ENCODE measurements at places on chromosomes 12 and 14.

DNA sequence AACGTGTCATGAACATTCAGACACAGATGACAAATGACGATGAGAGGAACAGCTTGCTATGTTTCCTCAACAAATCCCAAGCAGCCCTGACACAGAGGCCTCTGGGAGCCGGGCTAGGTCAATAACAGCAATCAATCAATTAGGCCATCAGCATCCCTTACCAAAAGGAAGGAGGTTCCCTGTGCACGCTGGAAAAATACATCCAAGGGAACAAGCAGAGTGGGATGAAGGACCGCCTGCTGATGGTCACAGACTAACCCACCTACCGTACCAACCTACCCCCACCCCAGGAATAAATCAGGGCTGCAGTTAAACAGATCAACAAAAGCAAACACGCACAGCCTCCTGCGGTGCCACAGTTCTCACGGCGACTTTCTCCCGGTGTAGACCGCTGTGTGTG is 265.1 kb upstream of the SFSWAP start:
- no peak for DNase-seq

DNA sequence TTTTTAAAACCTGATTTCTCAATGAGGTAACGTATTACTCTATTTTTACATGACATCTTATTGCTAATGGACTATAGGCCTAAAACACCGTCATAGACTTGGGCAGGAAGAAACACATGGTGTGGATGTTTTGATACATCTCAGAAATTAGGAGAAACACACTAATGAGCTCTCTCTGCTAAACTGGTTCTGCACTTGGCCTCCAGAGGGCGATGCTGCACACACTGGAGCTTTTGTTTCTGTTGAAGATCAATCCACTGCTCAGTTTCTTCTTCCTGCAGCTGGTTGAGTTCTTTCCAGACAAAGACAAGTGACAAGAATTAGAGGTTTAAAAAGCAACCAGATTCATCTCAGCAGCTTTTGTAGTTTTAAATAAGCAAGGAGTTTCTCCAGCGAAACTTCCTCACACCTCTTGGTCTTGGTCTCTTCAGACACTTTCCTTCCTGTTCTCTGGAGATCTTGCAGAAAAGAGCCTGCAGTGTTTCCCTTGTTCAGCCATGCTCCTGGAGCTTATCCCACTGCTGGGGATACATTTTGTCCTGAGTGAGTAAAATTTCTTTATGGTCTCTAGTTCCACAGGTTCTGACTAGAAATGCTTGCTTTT is 178.5 kb upstream of the OR4E1 start:
- DNase-seq = no peak

DNA sequence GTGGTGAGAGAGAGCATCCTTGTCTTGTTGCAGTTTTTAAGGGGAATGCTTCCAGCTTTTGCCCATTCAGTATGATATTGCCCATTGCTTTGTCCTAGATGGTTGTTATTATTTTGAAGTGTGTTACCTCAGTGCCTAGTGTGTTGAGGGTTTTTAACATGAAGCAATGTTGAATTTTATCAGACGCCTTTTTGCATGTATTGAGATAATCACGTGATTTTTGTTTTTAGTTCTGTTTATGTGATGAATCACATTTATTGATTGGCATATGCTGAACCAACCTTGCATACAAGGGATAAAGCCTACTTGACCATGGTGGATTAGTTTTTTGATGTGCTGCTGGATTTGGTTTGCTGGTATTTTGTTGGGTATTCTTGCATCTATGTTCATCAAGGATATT is 302.3 kb upstream of the G2E3 start:
- DNase-seq = no peak

GRCh38 chr12:63313139-63313538 is 162.1 kb upstream of the AVPR1A start:
- no peak for DNase-seq

DNA sequence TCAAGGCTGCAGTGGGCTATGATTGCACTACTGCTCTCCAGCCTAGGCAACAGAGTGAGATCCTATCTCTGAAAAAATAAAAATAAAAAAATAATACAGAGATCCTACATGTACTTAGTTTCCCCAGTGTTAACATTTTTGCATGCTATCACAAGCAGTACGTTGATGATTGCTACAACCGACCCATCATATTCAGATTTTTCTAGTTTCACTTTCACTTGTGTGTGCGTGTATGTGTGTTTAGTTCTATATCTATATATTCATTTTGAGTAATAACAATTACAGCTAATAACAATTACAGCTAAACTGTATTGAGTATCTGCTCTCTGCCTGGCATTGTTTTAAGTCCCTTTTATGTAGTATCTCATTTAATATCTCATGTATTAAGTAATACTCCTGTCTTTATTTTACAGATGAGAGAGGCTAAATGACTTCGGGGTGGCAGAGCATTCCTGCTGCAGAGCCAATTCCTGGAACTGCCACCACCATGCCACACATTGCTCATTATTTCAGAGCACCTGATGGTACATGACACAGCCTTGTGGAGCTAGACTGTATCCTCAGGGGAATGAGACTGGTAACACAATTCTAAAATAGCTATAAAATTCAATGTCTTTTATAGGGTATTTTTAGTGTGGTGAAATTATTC is 153.1 kb downstream of the BCAT1 start:
- no peak for DNase-seq

DNA sequence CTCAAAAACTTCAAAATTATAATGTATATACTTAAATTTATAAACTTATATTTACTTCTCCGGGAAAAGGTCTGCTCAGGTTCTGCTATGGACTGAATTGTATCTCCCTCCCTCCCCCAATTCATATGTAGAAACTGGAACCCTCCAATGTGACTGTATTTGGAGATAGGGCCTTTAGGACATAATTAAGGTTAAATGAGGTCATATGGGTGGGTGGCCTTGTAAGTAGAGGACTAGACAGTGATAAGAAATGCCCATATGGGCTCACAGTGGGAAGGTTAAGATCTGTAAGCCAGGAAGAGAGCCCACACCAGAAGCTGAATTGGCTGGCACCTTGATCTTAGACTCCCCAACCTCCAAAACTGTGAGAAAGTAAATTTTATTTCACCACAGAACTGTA is 84.5 kb downstream of the TAOK3 start:
- no peak for DNase-seq

DNA sequence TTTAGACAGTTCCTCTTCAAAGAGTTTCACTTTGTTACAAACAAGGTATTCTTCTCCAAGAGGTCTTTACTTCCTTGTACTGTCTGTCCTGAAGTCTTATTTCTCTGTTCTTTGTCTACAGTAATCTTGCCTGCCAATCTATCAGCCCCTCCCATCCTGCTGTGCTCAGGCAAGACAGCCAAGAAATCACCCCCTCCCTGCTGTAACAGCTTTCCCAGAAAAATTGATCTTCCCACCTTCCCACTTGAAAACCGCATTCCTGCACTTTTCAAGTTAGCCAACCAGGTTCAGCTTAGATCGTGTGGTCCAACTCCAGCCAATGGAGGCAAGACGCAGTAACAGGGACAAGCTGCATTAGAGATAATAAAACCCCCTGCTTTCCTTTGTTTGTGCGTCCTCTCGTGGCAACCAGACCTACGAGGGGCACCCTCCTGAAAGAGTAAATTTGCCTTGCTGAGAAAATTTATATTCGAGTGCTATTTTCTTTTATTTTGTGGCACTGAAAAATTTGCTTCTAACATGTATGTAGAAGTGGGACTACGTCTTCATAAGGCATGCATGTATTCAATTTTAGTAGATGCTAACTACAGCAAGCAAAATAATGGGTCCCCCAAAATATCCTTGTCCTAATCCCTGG is 46.5 kb upstream of the ESR2 start:
- no peak for DNase-seq

- DNase-seq = no peak
These were observed 275.2 kb upstream of the FLRT2 start for GRCh38 chr14:85254711-85255110.

DNA sequence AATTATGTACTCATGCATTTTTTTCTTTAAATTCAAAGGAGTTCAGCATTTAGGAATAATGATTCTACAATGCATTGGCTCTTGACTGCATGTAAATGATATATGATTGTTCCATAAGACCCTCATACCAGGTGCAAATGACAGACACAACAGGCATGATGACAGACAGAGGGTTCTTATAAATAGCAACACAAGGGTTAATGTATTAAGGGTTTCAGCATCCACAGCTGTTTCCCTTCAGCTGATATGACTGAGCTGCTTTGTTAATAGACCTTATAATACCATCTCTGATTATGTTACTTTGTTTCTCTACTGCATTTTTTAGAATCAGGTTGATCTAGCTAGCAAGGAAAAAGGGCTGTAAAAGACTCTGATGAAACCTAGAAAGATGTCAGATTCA is 90.8 kb upstream of the TMTC2 start:
- no peak for DNase-seq

DNA sequence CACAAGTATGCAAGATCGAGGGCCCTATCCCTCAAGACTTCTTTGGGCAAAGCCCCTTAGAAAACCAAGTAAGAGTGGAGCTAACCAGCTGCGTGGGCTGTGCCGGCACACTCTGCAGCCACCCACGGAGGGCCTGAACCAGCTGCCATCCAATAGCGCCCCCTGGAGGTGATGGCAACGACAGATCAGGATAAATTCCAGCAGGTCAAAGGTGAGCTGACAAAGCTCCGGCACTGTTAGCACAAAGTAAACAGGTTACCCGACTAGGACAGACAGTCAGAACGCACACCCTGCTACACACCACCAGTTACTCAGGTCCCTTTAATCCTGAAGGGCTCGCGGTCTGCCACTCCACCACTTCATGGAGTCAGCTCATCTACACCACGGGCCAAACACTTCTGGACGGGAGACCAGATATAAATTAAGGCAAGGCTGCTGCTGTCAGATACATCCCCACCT is 4.9 kb downstream of the ZBTB39 start:
- no peak for DNase-seq

- no peak for DNase-seq
These were observed 139.5 kb upstream of the OTX2 start for GRCh38 chr14:56949828-56950227.

GRCh38 chr12:122336015-122336946 is 70.0 kb upstream of the VPS33A start:
- no peak for DNase-seq

DNA sequence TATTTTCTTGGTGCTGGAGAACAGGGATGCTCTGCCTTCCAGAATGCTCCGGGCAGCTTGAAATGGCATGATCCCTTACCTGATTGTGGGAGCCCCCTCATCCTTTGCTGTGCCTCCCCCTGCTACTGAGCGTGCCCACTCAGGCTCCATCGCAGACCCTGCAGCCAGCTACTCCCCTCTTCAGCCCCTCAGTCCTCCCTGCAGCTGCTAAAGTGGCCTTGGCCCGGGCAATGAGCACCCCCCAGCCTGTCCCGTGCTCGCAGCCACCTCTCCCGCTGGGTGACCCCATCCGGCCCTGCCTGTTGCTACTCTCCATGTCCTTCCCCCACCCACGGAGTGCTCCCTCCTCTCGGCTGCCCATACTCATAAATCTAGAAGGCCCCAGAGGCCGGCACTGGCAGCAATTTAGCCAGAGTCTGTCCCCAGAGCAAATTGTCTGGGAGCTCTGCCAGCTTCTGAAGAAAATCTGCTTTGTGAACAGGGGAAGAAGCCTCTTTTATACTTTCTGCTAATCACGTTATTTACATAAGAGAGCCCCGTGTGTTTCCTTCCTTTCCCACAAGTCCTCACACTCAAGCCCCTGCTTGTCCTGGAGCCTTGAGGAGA is 143.7 kb upstream of the FRMD6 start:
- no peak for DNase-seq

DNA sequence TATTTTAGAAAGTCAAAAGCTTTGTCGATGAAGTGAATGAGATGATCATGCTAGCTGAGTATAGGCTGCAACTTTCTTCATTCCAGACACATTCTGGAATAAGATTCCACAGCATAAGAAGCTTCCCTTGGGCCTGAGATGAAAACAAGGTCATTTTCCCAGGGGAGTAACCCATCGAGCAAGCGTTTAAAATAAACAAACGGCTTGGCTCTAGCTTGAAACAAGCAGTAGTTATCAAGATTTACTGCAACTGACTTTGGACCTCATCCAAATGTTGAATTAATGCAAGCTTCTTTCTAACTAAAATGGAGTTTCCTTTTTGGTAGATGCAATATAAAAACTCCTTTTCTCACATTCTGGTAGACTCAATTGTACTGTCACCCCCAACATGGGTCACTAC is 23.0 kb downstream of the KCNJ8 start:
- DNase-seq = no peak

DNA sequence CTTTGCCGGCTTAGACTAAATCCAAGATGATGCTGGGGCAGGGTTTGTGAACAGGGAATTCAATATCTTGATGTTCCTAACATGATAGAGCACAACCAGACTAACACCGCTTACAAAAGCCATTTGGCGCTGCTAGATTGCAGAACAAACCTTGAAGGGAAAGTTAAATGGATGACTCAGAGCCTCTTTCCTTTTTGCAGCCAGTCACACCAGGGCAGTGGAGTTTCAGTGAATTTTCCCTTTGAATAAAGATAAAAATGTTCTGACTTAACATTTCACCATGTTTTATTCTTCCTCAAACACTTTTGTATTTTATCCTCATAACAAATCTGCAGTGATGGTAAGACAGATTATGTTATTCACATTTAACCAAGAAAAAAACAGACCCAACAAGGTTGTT is 47.3 kb downstream of the PDE6H start:
- DNase-seq = no peak

GRCh38 chr14:68283378-68284123 is 464.0 kb downstream of the RAD51B start:
- no peak for DNase-seq

DNA sequence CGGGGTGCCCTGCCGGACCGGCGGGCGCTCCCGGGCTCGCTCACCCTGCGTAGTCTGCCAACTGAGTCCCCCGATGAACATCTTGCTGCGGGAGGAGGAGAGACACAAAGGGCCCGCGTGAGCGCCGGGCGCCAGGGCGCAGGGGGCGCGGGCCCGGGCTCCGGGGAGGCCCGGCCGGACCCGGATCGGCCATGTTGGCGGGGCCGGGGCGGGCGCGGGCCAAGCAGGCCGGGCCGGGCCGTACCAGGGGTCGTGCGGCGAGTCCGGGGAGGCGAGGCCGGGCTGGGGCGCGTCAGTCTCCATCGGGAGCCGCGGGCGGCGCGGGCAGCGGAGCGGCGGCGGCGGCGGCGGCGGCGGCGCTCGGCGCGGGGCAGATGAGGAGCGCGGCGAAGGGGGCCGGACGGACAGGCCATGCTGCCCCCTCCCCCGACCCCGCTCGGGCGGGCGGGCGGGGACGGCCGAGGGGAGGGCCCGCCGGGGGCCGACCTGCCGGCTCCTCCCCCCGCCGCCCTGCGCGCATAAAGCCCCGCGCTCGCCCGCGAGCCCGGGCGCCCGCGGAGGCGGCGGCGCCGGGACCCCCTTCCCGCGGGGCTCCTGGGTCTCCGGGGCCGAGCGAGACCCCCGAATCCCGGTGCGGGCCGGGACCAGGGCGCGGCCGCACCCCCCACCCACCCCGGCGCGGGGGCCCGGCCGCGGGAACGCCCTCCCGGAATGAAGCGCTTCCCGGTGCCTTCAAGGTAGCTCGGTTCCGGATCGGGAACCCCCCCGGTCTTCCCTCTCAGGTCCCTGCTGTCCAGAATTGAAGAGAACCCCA is at the start of gene MSI1:
Gene MSI1, minus strand, starts transcription at position 376 of the 814 bp plus-strand sequence. Its CDS starts 73 bp downstream, at position 303.
- no peak for DNase-seq

- no peak for DNase-seq
These were observed 30.6 kb upstream of the PTPRQ start for GRCh38 chr12:80413462-80413861.

- no peak for DNase-seq
These were observed 7.1 kb downstream of the METAP2 start for GRCh38 chr12:95481072-95481471.

All from cerebellar nuclear complex (tissue), 1 donor.